ENCODE measurements at places on chromosomes 7 and 10.

DNA sequence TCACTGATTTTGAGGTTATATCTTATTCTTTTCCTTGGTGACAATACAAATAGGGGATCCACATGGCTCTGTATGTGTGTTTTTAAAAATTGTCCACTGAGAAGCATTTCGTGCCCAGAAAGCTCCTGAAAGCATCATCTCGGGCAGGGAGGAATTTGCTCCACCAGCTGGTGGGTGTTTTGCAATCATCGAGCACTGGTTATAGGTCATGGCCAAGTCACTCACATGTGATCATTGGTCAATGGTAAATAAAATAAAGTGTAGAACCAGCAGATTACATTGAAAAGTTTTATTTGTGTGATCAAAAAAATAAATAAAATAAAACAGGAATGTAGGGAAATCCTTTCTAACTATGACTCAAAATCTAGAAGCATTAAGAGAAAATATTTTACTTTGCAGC, 23.0 kb upstream of the SNX13 start:
- no peak for DNase-seq

DNA sequence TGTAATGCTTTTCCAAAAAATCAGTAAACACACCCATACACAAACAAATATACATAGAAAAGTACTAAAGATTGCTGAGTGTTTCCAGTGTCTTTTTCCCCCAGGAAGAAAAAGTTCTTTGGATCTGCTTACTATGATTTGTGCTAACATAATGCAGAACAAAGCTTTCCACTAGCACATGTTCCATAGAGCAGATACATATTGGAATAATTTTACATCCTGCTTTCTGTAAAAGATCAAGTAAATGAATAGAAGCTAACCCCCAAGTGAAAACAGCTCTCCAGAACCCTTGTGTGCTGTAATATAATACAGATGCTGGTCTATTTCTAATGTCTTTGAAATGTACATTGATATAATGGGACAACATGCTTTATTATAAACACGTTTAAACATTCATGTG, 125.5 kb downstream of the PON1 start:
- DNase-seq, result no peak

DNA sequence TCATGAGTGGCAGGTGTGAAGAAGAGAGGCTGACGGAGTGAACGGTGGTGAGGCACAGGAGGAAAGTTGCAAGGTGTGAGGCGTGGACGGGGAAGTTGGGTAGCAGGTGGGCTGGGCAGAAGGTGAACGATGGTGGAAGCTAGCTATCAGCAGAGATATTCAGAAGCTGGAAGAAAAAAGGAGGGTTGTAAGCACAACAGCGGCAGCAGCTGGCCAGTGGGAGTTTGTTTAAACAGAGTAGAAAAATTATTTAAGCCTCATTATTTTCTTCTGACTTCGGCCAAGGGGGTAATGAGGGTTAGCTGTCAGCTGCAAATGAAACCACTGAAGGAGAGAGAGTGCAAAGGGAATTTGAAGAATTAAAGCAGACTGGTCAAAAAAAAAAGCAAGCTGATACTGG, 62.1 kb upstream of the PRKAR2B start:
- DNase-seq, result no peak

DNA sequence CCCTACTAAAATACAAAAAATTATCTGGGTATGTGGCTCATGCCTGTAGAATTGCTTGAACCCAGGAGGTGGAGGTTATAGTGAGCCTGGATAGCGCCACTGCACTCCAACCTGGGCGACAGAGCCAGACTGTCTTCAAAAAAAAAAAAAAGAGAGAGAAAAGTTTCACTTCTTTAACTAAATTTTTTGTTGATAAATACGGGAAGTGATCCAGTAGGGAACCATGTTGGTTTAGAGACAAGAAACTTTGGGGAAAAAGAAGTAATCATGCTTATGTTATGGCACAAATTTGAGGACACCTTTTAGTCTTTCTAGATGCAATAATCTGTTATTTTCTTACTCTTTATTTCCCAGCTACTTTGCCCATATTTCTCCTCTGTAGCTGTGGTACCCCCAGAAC, 309.7 kb downstream of the TYW1 start:
- DNase-seq, result no peak

DNA sequence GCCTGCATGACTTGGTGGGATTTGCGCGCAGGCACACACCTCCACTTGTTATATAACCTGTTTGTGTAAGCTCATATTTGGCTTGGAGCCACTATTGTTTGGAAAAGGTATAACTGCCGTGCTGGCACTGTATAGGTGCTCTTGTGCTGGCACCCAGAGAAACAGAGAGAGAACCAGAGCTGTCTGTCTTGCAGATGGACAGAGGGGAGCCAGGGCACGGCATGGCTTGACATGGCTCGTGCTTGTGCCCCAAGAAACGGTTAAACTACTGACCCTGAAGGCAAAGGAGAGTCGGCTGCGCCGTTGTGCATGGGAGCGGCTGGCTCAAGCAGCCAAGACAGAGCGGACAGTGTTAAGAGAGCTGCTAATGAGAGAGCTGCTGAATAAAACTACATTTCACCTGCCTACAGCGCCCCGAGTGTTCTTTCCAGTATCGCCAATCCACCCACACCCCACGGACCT, 23.2 kb downstream of the RAPGEF5 start:
- no peak for DNase-seq

- DNase-seq, result no peak
Measured at GRCh38 chr7:45230083-45230482, 72.5 kb downstream of the RAMP3 start.

DNA sequence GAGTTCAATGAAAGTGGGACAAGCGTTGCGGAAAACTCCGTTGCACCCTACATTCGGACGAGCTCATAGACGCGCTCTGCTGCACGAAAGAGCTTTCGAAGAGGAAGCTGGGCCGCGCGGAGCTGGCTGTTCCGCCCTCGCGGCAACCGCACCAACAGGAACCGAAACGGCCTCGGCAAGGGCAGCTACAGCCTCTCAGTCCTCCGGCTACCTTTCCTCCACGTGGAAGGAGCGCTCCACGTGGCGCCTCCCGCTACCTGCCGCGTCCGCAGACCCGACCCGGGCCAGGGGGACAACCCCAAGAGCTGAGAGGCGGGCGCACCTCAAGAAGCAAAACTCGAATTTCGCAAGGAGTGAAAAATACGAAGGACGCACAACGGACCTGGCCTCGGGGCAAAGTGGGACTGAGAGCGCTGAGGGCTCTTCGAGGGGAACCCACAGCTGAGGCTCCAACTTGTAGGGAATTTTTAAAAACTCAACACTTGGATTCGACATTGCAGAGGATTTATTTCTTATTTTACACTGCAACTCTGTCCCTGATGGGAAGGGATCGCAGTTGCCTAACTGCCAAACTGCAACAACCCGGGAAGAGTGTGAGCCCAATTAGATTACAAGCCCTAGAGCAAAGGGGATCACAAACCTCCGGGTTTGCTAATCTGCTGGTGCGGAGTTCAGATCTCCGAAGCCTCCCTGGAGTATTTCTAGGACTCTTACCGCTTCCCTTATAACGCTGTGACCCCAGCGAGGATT, 1.4 kb downstream of the HPSE2 start:
- DNase-seq, result no peak

GRCh38 chr7:156993021-156993924, 17.2 kb downstream of the MNX1 start:
- DNase-seq, result no peak

DNA sequence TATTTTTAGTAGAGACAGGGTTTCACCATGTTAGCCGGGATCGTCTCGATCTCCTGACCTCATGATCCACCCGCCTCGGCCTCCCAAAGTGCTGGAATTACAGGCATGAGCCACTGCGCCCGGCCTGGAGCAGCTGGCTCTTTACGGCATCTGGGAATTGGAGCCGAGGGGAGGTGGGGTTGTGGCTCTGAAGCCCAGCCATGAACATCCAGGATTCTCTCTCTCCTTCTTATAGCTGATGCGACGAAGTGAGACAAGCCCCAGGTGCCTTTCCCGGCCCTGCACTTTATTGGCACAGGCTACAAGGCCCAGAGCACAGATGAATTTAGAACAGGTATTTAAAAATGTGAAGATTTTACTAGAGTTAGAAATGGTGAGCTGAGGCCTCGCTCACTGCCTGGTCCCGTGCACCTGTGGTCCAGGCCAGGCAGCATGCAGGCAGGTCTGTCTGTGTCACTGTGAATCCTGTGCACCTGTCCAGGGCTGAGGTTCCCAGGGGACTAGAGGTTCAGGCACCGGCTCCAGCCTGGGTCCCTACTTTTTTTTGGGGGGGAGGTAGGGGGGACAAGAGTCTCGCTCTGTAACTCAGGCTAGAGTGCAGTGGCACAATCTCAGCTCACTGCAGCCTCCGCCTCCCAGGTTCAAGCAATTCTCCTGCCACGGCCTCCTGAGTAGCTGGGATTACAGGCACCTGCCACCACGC, 379.7 kb upstream of the FOXK1 start:
- DNase-seq, result no peak

DNA sequence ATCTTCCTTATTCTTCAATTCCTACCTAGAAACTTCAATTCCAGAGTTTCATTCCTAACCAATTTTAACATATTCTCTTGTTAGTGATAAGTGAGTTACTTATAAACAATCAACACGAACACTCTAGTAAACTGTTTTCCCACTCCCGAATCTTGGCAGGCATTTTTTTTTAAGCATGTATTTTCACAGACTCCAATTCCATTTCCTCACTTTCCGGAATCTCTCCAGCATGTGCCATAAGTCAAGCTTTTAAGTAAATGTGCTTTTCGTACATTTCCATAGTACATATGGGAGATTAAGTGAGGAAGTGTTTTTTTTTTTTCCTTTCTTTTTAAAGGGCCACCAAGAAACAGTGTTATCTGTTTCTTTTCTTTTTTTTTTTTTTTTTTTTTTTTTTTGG, 89.1 kb downstream of the FGFR2 start:
- DNase-seq, result no peak

- no peak for DNase-seq
Measured at GRCh38 chr10:72765051-72765745, 73.3 kb downstream of the MCU start.

- no peak for DNase-seq
Measured at GRCh38 chr10:35413985-35414861, 77.9 kb downstream of the CCNY start.

DNA sequence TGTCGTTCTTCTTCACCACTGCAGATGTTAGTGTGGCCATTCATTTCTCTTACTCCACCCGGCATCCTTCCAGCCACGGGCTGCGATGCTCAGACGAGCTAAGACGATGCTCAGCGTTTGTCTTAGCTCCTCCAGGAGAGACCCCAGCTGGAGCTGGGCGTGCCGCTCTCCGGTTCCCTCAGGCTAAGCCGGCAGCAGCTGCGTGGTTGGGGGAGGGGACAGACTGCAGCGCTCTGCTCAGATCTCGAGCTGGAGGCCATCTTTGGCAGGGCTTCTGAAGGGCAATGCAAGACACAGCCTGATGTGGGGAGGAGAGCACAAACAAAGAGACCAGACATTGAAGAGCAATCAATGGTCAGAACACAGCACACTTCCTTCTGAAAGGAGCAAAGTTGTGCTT, 4.8 kb downstream of the INA start:
- no peak for DNase-seq

DNA sequence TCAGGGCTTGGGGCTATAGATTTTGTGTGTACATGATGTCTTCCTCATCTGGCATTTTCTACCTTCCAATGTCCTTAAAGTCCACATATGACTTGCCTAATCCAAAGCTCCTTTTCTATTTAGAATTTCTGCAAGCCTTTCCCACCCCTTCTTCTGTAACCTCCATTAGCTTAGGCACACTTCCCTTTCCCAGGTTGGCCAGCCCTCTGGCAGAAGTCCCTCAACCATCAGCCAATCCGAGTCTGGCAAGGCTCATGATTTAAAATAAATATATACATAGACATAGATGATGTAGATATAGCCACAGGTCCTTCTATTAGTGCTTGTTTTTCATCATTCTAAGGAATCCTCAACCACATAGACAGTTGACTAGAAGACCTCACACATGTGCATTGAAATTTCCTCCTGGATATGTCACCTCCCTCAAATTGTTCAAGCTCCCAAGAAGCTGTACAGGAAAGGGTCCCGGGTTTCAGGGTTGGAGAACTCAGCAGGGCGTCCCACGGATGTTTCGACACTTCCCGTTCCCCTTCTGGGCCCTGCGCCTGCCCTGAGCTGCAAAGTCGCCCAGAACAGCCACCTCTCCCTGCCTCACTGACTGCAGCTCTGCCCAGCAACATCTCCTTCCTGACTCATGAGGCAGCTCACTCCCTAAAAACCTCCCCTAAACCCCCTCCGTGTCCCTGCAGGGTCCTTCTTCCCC, 20.4 kb upstream of the PIK3AP1 start:
- DNase-seq, result no peak

GRCh38 chr10:132163278-132163765, 23.4 kb upstream of the DPYSL4 start:
- DNase-seq, result no peak

- no peak for DNase-seq
Measured at GRCh38 chr10:97463363-97464132, 17.6 kb downstream of the ZDHHC16 start.

DNA sequence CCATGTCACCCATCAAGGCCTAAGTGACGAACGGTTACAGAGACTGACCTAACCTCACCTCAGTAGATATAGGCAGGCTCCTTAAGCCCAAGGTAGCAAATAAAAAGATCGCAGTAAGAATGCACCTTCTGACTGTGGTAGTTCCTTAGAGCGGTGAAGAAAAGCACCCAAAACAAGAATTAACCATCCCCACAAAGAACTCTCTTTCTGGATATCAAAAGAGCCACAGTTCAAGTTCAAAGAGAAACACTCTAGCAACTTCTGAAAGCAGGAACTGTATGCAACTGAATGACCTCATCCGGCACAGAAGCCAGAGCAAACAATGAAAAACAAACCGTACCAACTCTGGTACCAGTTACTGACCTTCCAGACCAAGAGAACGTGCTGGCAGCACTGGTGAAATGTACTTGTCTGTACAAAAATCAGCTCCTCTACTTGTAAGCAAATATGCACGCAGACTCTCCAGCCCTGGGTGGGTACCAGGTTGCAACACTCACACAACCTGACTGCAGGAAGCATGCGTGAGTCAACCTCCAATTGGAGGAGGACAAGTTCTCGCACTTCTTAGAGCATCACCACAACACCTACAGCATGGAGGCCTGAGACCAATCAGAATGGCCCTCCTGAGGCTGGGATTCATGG, 202.7 kb downstream of the FAM107B start:
- no peak for DNase-seq

GRCh38 chr10:72342911-72343310, 11.8 kb downstream of the DNAJB12 start:
- no peak for DNase-seq

DNA sequence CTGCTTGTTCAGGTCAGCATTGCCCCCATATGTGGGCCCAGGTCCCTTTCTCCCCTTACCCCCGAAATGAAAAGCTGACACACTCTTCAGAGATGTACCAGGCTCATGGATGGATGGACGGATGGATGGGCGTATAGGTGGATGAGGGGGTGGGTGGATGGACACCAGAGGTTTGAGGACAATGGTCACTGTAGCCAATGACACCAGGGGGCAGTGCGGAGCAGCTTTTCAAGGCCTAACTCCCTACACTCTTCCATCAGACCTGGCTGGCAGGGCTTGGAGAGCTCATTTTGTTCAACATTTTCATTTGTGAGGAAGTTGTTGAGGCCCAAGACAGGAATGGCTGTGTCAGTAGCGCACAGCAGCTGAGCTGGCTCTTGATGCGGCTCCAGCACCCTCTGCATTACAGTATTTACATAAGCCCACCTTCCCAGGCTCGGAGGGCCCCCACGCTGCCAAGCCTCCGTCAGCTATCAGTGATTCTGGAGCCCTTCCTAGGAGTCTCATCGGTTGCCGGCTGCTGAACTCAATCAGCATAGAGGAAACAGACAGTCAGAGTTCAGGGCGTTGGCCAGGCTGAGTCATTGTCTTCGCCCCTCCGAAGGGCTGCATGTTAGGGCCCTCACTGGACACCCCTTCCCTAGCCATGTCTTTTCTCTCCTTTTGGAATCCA, 11.6 kb upstream of the FFAR4 start:
- peak; percentile 8 for DNase-seq

All from stimulated activated CD4-positive, alpha-beta T cell treated with anti-CD3 and anti-CD28 coated beads, Interleukin-15, amount 100 ng/mL, for 1 hour (primary cell).